NCI-H69 (cell line): ENCODE measurements at places on chromosomes 1 and 21.

- DNase-seq = peak; percentile 41
Measured at GRCh38 chr1:175216444-175216843, 23.9 kb upstream of the KIAA0040 start.

- DNase-seq = no peak
Measured at GRCh38 chr1:100584761-100585745, 47.1 kb downstream of the GPR88 start.

DNA sequence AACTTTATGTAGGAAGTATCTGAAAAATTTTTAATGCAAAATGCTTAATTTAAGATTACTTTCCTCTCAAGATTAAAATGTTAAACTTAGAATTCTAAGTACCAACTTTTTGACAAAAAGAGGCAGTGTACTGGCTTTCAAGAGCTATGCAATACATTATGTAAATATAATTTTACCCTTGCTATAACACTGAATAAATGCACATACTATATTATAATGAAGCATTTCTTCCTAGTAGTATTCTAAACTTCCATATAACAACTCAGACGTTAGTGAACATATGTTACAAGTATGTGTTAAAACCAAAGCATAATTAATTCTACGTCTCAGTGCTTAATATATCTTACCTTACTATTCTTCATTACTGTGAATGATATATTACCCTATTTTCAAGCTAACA is 58.5 kb downstream of the RGS21 start:
- no peak for DNase-seq

- DNase-seq = no peak
Measured at GRCh38 chr1:46556822-46557221, 5.4 kb upstream of the KNCN start.

DNA sequence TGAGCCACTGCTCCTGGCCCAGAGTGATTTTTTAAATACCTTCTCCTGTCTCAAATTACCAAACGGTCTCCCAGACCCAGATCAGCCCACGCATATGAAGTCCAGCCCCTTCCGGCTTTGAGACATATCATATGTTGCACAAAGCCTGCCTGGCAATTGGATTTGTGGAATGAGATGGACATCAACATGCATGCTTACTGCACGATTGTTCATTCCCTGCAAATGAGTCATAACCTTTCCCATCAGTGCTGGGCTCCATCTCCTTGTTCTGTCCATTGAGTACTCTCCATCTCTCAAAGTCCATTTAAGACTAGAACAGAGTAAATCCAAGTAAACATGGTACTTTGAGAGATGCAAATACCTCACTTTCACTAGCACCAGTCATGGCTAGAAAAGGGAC is 612.2 kb upstream of the USP24 start:
- no peak for DNase-seq

GRCh38 chr1:34164771-34165391 is at the start of gene CSMD2:
CSMD2 (minus strand) TSS chr1:34165230; CDS start chr1:34165097, 133 bp downstream.
- peak; percentile 36 for DNase-seq

DNA sequence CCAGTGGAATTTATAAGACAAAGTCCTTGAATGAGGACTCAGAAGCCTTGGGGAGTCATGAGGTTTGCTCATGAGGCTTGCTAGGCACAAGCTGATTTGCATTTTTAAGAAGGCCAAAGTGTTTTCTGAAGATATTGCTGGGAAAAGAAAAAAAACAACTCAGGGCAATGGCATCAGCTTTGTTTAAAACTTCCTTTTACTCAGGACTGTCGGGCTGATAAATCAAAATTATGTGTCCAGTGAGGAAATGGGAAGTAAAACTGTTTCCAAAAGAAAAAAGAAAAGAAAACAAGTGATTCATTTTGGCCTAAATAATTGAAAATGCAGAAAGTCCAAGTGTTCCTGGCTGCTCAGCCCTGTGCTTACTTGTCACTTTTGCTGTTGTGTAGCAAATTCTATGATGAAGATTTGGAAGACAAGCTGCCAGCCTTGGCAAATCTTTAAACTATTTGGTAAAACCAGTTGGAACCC is 282.4 kb downstream of the HLX start:
- no peak for DNase-seq

- DNase-seq = no peak
Measured at GRCh38 chr1:24191860-24192259, 4.8 kb upstream of the IFNLR1 start.

GRCh38 chr1:61287734-61288133 is 205.4 kb downstream of the NFIA start:
- DNase-seq = no peak

- peak; percentile 91 for DNase-seq
Measured at GRCh38 chr1:103949779-103950178, 200.1 kb downstream of the AMY1C start.

DNA sequence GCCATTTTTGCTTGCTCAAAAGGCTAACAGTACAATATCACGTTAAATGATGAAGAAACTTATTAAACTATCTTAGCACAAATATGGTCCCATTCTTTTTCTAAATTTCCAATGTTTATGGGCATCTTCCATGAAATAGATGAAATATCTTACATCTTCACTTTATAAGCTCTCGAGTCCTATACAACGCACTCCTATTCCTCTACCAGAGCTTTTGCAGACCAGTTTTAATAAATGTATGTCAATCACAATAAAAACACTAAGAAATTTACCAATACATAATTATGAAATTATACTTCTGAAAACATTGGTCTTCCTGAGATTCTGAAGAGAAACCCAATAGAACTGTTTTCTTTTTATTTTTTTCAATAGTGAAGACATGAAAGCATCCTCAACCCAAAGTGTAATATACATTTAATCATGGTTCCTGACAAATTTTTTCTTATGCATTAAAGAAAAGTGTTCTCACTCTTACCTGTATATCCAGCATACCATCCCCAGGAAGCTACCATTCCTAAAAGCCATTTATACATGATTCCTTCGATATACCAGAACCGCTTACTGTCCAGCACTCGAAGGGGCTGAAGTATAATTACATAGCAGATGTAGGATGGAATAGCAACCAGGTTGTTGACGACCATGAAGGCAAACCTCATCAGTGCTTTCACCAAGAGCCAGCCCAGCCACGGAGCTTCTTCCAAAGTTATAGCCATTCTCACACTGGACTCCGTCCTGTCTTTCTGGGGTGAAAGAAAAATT is 1.8 kb downstream of the LPGAT1 start:
- peak; percentile 84 for DNase-seq

- DNase-seq = no peak
Measured at GRCh38 chr1:208919371-208919770, 664.1 kb upstream of the CAMK1G start.

- DNase-seq = no peak
Measured at GRCh38 chr1:212010004-212010403, 25.4 kb downstream of the INTS7 start.

- no peak for DNase-seq
Measured at GRCh38 chr1:101284622-101285218, 47.9 kb downstream of the S1PR1 start.

DNA sequence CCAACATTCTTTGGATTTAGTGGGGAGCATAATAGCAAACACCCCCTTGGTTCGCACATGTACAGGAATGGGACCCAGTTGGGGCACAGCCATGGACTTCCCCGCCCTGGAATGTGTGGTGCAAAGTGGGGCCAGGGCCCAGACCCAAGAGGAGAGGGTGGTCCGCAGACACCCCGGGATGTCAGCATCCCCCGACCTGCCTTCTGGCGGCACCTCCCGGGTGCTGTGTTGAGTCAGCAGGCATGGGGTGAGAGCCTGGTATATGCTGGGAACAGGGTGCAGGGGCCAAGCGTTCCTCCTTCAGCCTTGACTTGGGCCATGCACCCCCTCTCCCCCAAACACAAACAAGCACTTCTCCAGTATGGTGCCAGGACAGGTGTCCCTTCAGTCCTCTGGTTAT is 21.8 kb downstream of the UQCRHL start:
- no peak for DNase-seq

DNA sequence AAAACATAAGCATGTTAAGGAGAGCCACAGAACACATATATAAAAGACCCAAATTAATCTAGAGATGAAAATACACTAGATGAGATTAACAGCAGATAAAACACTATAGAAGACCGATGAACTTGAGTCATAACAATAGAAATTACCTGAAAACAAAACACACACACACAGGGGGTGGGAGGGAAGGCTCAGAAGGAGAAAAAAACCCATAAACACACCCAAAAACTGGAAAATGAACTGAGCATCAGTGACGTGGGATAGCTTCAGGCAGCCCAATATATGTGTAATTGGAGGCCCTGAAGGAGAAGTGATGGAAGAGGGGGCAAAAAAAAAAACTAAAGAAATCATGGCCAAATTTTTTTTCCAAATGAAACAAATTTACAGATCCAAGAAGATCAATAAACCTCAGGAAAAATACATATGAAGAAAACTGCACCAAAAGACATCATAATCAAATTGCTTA is 11.4 kb downstream of the ALDH9A1 start:
- DNase-seq = no peak

DNA sequence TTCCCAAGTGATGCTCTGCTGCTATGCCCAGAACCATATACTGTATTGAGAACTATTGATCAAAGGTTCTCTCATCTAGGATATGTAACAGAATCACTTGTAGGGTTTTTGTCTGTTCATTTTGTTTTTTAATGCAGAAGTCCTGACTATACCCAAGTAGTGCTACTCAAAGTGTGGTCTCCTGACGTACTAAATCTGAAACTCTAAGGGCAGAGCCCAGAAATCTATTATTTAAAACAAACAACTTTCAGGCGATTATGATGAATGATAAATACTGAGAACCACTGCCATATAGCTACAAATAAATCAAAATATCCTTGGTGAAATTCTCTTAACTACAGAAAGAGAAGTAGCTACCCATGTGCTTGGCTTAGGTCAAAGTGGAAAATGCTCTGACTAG is 10.1 kb downstream of the ZZZ3 start:
- no peak for DNase-seq

GRCh38 chr1:154954541-154954940 is 1.4 kb downstream of the PBXIP1 start:
- DNase-seq = no peak

GRCh38 chr1:76267631-76268030 is 193.1 kb downstream of the ST6GALNAC3 start:
- DNase-seq = no peak

GRCh38 chr1:157142201-157142600 is 4.0 kb upstream of the ETV3 start:
- no peak for DNase-seq

DNA sequence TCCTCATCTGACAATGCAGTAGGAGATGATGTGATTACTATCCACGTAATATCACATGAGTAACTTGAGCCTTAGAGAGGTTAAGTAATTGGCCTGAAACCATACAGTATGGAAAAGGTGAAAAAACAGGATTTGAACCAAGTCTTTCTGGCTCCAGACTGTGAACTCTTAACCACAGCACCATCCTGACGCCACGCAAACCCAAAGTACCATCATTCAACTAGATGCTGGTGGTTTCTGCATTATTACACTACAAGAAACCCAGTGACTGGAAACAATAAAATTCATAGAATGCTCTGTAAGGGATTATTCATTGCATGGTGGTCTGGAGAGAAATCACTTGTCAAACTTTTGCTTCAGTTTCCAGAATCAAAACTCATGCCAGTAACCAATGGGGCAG is 90.7 kb downstream of the MAB21L3 start:
- DNase-seq = no peak

- DNase-seq = no peak
Measured at GRCh38 chr1:112818990-112819689, 104.0 kb upstream of the PPM1J start.

DNA sequence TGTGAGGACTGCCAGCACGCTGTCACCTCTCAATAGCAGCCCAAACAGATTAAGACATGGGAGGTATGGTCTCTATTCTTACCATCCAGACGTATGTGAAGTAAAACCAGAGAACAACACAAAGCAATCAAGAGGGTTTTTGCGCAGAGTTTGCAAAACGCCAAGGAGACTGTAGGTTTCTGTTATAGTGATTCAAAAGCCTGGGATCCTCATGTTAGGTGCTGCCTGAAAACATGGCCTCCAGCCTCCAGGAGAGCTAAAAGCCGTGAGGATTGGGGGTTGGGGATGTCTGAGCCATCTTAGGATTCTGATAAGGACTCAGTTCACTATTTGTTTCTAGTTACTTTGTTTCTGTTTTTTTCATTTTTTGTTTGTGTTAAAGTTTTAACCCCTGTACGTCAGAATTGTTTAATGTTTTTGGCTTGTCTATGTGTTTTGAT is 4.2 kb upstream of the CCT8 start:
- DNase-seq = peak; percentile 81

- DNase-seq = no peak
Measured at GRCh38 chr1:193013005-193013404, 46.2 kb downstream of the UCHL5 start.

GRCh38 chr1:110631836-110632620 is 25.9 kb upstream of the KCNA2 start:
- no peak for DNase-seq

- DNase-seq = peak; percentile 16
Measured at GRCh38 chr1:232463225-232463624, 166.7 kb downstream of the SIPA1L2 start.

- no peak for DNase-seq
Measured at GRCh38 chr1:209342441-209343175, 240.9 kb upstream of the CAMK1G start.

DNA sequence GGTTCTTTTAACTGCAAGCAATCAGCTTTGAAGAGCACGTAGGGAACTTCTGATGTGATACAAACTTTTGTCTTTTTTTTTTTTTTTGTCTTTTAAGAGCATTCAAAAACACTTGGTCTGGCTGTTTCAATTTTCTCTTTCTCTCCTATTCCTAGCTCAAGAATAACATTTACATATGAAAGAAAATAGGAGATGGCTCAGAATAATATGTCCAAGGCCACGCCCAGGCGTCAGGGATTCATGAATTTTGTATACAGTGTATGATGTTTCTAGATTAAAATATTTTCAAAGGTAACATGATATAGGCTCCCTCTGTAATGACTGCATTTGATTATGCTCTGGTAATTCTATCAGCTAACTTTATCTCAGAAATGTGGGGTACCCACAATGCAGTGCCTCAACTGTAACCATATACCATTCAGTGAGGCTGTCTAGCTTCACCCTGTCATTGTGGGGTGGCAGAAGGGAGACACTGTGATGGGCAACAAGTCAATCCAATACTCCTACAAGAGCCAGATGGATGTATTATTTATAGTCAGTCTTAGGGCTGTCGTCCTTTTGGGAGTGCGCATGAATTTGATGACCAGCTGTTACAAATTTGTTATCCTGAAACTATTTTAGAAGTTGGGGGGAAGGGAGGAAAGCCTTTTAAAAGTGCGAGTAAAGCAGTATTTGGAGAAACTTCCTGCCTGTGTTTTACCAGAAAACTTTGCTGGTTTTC is 1.5 kb upstream of the AKNAD1 start:
- no peak for DNase-seq

GRCh38 chr1:222970040-222970439 is 155.2 kb downstream of the DISP1 start:
- DNase-seq = peak; percentile 91

DNA sequence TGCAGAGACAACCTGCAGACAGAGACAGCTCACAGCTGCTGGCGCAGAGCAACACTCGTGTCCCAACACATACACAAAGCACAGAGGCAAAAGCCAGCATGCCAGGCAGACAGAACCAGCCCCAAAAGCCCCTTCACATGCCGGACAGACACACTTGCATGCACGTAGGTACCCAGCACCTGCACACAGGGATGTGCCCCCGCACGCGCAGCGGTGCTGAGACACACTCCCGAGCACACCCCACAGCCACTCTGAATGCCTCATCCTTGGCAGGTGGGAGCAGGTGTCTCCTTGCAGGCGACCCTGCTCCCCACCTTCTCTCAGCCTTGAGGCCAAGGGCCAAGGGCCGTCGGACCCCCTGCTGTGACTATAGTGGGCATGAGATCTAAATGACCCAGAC is 41.2 kb upstream of the ZC3H12A start:
- peak; percentile 43 for DNase-seq
